HCT116 (cell line): ENCODE measurements at places on chromosomes 4 and X. TPM values are rescaled to one million over a fixed set of nuclear protein-coding genes. Genes with fewer than 3 reads are reported as not detected.

- DNase-seq, result no peak
Observed at GRCh38 chr4:83964996-83965541, 429.2 kb downstream of the GPAT3 start.

DNA sequence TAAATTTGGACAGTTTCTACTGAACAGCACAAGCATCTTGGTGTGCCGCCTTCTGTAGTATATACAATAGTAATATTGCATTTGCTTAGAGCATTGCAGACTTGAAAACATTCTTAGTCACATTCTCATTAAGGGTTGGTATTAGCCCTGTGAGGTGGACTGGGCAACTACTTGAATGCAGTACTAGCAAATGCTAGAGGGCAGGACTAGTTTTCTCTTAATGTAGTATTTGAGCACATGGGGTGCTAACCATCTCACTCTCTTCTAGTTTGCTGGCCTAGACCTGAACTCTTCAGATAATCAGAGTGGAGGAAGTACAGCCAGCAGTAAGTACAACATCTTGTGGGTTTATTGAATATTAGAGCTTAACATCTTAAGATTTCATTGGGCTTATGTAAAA is 3.2 kb downstream of the DDX3X start:
- DNase-seq, result no peak

DNA sequence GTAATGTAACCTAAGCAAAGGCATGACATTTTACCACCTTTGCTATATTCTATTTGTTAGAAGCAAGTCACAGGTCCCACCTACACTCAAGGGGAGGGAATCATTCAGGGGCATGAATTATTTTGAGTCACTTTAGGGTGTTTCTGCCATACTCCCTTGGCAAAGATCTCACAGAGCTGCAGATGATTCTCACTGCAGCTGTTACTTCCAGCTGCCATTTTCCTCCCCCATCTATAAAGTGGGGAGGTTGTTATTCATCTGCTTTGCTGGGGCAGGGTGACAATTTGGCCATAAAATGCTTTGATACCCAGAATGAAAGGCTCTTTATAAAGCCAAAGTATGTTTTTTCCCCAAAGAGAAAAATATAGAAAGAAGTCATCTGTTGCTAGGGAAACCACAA is 136.5 kb upstream of the SMIM31 start:
- DNase-seq, result no peak

BMX gene
- not detected for total RNA-seq

GRCh38 chr4:52743444-52744019 is 7.7 kb downstream of the ERVMER34-1 start:
- DNase-seq, result no peak

DNA sequence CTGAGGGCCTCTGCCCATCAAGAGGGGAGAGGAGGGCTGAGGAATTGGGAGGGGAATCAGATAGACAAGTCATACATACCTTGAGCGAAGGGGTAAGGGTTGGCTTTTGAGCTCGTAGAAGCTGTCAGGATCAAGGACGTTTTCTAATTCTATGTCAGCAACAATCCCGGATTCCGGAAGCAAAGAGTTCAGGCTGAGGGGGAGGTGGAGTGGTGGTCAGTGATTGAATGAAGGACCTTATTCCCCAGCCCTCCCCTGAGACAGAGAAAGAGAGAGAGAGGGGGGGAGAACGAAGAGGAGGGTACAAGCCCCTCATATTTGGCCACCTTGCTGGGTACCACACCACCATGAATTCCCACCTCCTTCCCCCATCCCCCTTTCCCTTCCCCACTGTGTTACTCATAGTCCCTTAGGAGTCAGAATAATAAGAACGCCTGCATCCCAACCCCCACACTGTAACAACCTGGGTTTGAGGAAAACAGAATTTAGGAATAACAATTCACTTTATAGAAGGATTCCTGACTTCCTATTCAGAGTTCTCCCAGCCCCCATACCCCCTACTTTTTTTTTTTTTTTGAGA is 2.7 kb downstream of the TFE3 start:
- no peak for DNase-seq

GPAT3 gene
- 36.7 TPM for total RNA-seq

SUPT20HL2 gene
- not detected for total RNA-seq

PCDH18 gene
- 0.17 TPM for total RNA-seq
